NCI-H510A treated with DMSO at 0.1 percent for 48 hours (cell line): ENCODE measurements at places on chromosomes 7 and 10.

- DNase-seq, result no peak
Measured at GRCh38 chr7:28792858-28793257, 165.3 kb downstream of the TRIL start.

- peak; percentile 9 for DNase-seq
Measured at GRCh38 chr7:157271991-157272324, 64.8 kb upstream of the DNAJB6 start.

GRCh38 chr7:149228831-149229471, 10.5 kb upstream of the ZNF212 start:
- no peak for DNase-seq

DNA sequence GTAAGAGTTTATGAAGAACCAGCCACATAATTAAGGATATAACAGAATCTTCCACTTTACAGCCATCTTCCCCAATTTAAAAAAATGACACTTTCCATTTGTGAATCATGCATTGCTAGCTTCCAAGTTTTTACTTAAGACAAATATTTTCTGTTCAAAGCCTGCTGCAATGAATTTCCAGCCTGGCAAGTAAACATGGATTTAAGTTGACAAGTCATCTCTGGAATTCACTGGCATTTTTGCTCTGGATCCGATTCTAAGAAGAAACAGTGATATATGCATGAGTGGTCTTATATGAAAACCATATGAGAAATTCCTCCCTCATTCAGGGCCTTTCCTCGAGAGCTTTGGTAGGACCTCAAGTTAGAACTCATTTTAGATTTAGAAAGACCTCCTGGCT, 116.1 kb upstream of the CDCA7L start:
- no peak for DNase-seq

GRCh38 chr7:87075671-87076404, 16.4 kb upstream of the ELAPOR2 start:
- no peak for DNase-seq

GRCh38 chr10:639751-640672, 49.5 kb downstream of the DIP2C start:
- DNase-seq, result no peak

DNA sequence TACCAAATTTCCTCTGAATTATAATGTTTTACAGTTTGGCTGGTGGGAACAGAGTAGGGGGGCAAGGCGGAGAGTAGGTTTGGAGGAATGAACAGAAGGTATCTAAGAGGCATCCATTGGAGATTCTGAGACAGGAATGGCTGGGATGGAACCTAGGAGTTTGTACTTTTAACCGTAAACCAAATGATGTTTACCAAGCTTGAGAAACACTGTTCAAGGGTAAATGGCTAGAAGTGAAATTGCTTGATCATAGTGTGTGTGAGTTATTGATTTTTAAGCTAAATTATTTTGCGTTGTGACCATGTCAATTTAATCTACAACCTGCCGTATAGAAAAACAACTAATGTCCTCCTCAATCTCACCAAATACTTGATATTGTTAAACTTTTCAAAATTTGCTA, 306.4 kb upstream of the PHYHIPL start:
- DNase-seq, result no peak

- DNase-seq, result no peak
Measured at GRCh38 chr7:103116511-103116910, 32.4 kb downstream of the NAPEPLD start.
